ENCODE measurements at places on chromosomes 1 and 21.
A peak's percentile ranks its signal among the peaks of the same experiment; 100 is the strongest.

GRCh38 chr1:46526013-46526690, 25.3 kb downstream of the KNCN start:
- no peak for DNase-seq

DNA sequence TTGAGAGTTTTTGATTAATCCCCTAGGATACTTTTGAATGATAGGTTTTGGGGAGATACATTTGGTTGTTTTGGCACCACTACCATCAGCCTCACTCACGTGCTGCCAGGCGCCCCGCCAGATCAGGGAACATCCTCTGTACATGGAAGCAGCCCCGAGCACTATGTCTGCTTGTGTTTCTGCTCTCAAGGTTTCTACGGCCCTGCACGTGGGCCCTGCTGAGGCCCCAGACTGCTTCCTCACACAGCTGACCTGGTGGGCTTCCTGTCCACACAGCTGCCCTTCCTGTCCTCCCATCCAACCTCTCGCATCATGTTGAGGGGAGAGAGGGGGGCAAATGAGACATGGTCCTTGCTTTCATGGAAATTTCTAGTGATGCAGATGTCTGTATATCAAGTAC, 20.0 kb downstream of the ADARB1 start:
- no peak for DNase-seq

DNA sequence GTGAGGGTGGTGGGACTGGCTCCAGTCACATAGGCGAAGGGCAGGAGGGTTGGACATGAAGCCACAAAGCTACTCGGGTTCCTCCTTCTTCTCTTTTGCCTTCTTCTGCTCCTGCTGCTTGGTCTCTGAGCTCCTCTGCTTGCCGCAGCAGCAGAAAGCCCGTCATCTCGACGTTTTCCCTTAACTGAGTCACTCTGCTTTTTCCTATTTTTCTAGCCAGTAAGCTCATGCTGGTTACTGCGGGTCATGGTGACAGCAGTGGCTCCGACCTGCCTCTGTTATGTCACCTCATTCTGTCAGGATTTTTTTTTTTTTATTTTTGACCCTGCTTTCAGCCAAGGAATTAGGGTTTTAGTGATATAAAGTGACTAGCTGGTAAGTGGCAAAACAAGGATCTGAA, 2.6 kb upstream of the FMOD start:
- no peak for DNase-seq

DNA sequence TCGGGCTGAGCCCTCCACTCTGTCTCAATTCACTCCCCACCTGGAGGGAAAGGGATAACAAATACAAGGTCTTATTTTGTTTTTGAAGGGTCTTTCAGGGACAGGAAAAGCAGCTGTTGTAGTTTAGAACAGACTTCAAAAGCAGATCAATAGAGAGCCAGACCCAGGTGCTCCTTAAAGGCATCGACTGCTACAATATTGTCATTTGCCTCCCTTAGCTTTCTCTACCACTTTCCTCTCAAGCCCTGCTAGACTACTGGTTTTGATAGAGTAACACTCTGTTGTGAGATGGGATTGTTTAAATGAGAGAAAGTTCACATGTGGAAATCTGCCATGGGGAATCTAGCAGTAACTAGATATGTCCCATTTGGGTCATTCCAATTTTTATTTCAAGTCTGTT, 24.0 kb downstream of the RGS7 start:
- no peak for DNase-seq

GRCh38 chr1:188937965-188938551, 1539.6 kb downstream of the BRINP3 start:
- no peak for DNase-seq

- DNase-seq: peak; percentile 20
Measured at GRCh38 chr1:97245682-97246081, 524.1 kb downstream of the PTBP2 start.

GRCh38 chr1:77541162-77541545, 141.3 kb downstream of the ZZZ3 start:
- DNase-seq: no peak

- no peak for DNase-seq
Measured at GRCh38 chr1:25773441-25774125, 26.4 kb upstream of the SELENON start.

- DNase-seq: peak; percentile 71
Measured at GRCh38 chr1:117366177-117367045, 838 bp upstream of the MAN1A2 start.

- DNase-seq: no peak
Measured at GRCh38 chr1:227167276-227168101, 150.8 kb downstream of the CDC42BPA start.
